ENCODE measurements at places on chromosomes 5 and 9.

DNA sequence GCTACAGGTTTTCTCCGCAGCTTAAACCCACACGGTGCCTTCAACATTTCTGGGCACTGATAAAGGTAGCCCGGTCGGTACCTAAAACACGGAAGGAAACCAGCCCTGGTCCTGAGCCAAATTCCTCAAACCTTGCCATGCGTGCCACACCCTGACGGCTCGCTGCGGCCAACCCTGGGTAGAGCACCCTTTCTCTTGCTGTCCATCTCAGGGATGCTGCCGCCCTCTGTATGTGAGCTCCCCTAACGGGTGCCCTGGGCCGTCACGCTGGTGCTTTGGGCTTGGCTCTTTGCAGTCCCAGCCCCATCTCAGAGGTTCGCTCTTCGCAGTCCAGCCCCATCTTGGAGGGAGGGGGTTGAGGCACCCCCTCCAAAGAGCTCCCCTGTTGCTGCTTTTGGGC is 43.9 kb downstream of the PNPLA7 start:
- DNase-seq = no peak

DNA sequence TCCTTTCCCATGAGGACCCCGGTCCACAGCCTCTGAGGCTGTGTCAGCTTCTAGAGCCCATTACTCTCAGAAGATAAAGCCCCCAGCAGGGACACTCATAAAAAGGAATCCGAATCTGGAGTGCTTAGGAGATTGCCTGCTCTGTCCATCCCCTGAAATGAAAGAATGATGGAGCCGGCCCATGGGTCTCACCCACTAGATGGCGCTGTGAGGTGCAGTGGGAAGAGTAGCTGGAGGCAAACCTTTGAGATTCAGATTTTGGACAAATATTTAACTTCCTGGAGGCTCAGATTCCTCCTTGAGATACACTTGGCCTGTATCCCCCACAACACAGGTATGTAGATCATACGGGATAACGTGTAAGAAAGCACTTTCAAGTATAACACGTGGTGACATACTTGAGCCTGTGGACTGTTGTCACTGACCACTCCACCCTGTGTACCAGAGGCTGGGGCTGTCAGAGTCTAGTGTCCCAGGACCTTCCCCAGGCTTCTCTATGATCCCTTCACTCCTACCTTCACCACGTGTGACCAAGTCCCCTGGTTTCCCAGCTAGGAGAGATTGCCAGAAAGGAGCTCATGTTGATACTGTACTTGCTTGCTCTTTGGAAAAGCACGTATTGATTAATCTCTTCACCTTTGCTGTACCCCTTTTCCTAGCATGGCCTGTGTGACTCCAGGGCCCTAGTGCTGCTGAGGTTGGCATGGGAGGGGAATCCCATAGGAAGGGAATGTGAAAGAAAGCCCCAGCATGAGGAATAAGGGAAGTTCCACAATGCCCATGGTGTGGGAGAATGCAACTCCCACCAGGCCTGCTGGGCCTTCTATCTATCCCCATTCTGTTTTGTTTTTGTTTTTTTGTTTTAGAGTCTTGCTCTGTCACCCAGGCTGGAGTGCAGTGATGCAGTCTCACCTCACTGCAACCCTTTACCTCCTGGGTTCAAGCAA is 32.1 kb downstream of the TRMO start:
- no peak for DNase-seq

- no peak for DNase-seq
Observed at GRCh38 chr9:8284884-8285283, 485.3 kb upstream of the DMAC1 start.

GRCh38 chr5:35908228-35908627 is 30.2 kb downstream of the CAPSL start:
- DNase-seq = no peak

DNA sequence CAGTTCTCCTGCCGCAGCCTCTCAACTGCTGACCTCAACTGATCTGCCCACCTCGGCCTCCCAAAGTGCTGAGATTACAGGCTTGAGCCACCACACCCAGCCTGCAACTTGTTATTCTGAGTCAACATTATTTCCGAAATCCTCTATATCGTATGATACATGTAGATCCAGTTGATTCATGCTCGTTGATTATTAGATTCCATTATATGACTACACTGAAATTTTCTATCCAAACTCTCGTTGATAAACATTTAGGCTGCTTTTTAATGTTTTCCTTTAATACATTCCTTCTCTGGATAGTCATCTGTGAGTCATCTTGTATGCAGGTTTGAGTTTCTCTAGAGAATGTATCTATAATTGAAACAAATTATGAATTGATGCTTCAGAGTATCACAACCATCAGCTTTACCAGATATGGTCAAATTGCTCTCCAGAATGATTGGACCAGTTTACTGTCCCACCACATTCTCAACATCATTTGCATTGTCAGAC is 4.1 kb downstream of the CDK7 start:
- no peak for DNase-seq

DNA sequence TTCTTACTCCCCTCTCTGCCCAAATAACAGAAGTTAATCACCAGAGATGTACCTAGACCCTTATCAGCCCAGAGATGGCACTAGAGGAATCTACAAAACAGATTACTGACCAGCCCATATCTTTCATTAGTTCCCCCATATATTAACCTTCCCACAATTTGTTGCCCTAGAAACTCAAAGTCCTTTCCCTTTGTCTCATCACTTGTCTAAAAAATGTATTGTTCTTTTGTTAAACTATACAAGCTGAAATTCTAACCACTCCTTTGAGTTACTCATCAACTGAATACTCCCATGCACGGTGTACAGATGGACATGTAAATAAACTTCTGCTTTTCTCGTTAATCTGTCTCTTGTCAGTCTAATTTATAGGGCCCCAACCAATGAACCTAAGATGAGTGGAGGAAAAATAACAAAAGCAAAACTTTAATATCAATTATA is 130.9 kb downstream of the CCDC192 start:
- DNase-seq = no peak

DNA sequence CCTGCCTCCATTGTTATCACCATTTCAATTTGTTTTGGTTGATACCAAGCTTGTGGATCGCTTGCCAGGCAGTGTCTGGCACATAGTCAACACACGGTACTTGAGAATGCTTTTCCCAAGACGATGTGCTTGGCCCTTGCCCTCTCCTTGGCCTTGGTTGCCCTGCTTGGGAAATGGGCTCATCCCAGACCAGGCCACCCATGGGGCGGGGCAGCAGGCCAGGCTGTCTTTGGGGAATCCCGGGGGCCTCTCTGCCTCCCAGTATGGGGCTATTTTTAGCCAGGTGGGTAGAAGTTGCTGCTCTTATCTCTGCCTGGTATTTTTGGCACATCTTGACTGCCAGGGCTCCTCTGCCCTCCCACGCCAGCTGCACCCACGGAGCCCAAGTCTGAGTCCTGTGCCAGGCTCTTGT is 49.9 kb downstream of the LMX1B start:
- no peak for DNase-seq

- no peak for DNase-seq
Observed at GRCh38 chr5:158880483-158881001, 219.2 kb downstream of the EBF1 start.

DNA sequence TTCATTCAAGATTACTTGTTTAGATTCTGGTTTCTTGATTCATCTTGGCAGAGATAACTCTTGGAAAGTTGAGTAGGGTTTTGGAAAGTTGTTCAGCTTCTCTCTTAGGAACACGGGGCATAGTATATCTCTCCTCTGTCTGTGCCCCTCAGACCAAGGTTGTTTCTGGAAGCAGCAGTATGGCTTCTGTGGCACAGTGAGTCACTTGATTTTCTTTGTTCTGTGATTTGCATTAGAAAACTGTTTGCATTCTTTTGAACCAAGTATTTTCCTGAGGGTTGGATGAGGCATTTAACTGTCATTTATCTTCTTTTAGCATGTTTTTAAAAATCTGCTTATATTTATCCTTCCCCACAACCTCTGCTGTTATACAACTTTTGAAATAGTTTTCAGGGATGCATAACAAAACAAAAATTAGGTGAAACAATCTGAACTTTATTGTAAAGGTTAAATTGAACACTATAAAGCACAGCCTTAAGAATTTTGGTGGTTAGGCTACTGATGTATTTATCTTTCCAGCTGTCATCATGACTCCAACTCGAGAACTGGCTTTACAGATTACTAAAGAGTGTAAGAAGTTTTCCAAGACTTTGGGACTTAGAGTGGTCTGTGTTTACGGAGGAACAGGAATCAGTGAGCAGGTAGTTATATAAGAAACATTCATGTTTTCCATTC is 26.5 kb downstream of the DDX46 start:
- no peak for DNase-seq

DNA sequence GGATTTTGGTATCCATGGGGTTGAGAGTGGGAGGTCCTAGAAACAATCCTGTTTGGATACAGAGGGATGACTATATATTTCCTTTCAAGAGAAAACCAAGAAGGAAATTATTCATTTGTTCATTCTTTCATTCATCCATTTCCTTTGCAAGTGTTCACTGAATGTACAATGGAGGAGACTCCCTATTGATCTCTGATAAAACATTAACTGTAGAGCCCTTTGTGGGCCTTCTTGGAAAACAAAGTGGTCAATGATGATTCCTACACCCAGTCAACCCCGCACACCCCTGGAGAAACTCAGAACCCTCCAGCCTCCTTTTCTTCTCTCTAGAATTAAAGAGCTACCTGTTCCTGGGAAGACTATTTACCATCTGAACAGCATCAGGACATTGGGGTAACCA is 247.3 kb downstream of the AUH start:
- no peak for DNase-seq

DNA sequence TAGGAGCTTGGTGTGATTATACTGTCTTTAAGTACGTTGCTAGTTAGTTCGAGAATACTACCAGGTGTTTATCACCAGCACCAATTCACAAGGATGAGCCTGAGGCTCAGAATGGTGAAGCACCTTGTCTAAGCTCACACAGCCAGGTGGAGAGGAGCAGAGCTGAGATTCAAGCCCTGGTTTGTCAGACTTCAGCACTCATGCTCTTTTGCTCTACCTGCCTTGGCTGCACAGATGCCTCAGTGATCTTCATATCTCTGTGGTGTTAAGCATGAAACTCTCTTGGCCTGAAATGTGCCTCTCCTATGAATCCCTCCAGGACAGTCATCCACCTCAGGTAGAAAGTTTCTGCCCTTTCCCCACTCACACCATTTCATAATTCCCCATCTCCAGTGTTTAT is 12.2 kb downstream of the CAMK4 start:
- DNase-seq = no peak

DNA sequence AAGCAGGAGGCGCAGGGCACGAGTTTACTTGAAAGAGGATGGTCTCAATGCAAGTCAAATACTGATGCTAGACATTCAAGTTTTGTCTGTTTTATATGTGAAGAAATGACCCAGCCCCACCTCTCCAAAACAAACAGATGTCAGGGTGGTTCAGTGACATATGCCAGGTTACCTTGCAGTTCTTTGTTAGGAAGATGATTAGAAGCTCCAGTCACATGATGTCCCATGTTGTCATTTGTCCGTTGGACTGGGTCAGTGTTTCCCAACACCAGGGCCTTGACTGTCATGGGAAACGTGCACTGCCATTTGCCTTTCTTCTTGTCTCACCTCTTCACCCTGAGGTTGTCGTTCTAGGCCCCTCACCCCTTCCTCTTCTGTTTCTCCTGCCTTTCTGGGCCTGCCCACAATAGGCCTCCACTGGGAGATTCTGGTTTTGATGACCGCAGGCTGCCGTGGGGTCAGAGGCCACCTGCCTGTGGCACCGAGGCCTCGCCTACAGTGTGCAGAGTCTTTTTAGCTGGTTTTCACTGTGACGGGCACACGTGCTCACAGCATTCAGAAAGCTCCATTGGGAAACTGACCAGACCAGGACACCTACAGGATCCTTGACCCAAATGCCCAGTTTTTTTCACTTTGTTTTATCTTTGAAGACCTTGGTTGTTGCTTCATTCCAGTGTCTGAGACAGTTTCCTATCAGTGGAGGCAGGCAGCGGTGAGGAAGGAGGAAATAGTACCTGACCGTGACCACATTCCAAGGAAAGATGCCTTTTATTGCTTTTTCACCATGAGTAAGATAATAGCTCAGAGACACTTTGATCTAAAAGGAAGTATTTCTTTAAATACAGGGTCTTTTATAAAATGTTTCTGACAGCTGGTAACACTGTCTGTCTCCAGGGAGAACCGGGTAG is 123.1 kb downstream of the PIP5K1B start:
- no peak for DNase-seq

GRCh38 chr5:33832404-33833236 is 59.2 kb downstream of the ADAMTS12 start:
- no peak for DNase-seq

DNA sequence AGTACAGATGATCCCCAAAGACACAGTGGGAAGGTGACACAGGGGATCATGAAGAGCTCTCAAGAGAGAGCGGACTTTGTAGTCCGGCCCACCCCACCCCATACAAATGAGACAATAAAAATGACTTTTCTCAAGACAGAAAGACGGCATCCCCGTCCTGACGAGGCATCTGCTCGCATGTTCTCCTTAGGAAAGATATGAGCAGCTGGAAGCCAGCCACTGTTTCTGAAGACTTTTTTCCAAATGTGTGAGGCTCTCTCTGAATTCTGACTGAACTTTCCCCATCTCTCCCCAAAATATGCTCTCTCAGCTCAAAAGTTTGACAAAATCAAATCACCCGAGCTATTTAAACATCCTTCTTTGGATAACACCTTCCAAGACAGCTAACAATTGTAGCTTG is 105.2 kb downstream of the RFK start:
- no peak for DNase-seq

GRCh38 chr9:1869843-1870242 is 145.3 kb upstream of the SMARCA2 start:
- DNase-seq = no peak

DNA sequence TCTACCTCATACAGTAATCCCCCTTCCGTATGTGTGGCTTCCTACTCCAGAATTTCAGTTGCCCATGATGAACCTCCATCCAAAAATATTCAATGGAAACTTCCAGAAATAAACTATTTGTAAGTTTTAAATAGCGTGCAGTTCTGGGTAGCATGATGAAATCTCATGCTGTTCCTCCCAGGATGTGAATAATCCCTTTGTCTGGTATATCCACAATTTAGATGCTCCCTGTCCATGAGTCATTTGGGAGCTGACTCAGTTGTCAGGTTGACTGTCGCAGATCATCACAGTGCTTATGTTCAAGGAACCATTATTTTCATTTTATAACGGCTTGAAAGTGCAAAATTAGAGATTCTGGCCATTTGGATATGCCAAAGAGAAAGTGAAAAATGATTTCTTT is 290.1 kb upstream of the CDH9 start:
- DNase-seq = no peak

GRCh38 chr5:130335117-130335516 is 430.9 kb downstream of the CHSY3 start:
- no peak for DNase-seq

DNA sequence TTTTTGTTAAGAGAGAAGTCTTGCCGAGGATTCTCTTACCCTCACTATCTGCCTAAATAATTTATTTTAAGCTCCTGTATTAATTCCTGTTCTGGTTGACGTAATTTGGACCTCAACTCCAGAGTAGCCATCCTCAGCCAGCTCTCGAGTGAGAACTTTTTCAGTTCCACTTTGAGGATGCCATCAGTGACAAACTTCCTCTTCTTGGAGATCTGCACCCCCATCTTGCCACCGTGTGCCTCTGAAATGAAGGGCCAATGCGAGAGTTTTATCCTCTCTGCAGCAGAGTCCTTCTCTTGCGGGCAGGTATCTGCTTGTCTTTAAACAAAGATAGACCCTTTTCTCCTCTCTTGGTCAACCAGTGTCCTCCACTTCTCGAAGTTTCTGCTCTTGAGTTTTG is 19.5 kb upstream of the TMEM174 start:
- no peak for DNase-seq
